Muscle of back (tissue), 13 donors: ENCODE measurements at places on chromosomes 12 and 14.

DNA sequence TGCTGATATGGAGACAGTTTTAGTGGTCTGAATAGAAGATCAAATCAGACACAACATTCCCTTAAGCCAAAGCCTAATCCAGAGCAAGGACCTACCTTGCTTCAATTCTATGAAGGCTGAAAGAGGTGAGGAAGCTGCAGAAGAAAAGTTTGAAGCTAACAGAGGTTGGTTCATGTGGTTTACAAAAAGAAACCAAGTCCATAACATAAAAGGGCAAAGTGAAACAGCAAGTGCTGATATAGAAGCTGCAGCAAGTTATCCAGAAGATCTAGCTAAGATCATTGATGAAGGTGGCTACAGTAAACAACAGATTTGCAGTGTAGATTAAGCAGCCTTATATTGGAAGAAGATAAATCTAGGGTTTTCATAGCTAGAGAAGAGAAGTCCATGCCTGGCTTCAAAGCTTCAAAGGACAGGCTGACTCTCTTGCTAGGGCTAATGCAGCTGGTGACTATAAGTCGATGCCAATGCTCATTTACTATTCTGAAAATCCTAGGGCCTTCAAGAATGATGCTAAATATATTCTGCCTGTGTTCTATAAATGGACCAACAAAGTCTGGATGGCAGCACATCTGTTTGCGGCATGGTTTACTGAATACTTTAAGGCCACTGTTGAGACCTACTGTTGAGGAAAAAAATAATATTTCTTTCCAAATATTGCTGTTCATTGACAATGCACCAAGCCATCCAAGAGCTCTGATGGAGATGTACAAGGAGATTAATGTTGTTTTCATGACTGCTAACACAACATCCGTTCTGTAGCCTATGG is 361.0 kb downstream of the DPF3 start:
- no peak for DNase-seq

DNA sequence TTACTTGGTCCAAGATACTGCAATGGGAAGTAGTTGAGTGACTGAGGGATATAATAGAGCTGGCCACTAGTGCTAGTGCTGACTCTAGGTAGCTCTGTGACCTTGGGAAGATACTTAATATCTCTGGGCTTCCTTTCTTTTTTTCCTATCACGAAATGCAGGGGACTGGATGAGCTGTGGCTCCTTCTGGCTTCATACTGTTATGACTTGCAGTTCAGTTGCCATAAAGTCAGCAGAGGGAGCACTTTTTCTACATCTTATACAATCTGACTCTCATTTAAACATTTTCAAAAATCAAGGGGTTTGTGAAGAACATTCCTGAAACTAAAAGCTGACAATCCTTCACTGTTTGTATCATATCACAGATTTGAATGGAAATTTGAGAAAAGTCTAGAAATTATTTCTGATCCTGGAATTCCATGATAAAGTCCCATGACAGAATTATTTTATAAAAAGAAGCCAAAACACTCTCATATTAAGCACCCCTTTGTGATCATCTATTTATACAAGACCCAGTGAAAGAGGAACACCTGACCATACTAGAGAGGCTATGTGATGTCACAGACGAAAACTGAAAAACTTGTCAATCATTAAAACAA is 5.3 kb downstream of the BHLHE41 start:
- DNase-seq = peak; percentile 81

- no peak for DNase-seq
These were observed 12.1 kb downstream of the CLEC14A start for GRCh38 chr14:38243696-38244240.

DNA sequence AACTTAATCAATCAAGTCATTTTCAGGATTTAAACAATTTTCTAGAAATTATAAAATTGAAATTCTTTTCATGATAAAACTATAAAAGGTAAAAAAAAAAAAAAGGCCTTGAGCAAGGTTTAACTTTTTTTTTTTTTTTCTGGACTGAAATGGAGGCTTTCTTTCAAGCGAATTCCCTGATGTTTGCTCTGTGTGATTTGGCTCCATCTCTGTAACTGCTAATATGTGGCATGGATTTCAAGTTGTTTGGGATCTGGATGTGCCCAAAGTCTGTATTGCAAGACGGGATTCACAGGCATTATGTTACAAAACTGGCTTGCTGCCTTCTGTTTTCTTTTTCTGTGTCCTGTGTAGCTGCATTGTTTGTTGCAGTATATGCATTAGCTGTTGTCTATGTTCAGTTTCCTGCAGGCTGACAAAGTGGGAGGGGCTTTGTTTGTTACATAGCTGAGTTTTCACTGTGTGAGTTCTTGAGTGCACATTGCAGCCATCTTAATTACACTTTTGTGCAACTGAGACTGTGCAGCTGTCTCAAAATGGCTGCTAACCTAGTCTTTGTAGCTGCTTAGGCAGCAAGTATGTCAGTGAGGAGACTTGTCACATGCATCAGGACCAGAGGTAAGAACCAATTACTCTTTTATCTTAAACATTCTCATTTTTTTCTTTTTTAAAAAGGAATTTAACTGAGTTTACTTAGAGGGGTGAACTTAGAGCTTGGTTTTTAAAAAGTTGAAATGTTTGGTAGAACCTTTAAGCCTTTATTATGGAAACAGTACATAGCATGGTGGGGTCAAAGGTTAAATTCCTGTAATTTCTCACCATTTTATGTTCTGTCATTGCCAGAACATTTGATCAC is 19.5 kb downstream of the ATF7IP start:
- peak; percentile 88 for DNase-seq

GRCh38 chr12:104494137-104494792 is 37.5 kb downstream of the CHST11 start:
- no peak for DNase-seq
